ENCODE measurements at places on chromosomes 1 and 21. TPM values are rescaled to one million over a fixed set of nuclear protein-coding genes. Genes with fewer than 3 reads are reported as not detected.

- H3K4me3 ChIP-seq: peak overlapping the region; percentile 55
- H3K27me3 ChIP-seq: no peaks in the 10 kb centered on the region
- peak; percentile 84 for DNase-seq
- peaks cover 13% of the 10 kb centered on the region for H3K4me1 ChIP-seq
- no peaks in the 10 kb centered on the region for H3K36me3 ChIP-seq
Measured at GRCh38 chr1:117758444-117759316, 152.8 kb downstream of the TENT5C start.

DNA sequence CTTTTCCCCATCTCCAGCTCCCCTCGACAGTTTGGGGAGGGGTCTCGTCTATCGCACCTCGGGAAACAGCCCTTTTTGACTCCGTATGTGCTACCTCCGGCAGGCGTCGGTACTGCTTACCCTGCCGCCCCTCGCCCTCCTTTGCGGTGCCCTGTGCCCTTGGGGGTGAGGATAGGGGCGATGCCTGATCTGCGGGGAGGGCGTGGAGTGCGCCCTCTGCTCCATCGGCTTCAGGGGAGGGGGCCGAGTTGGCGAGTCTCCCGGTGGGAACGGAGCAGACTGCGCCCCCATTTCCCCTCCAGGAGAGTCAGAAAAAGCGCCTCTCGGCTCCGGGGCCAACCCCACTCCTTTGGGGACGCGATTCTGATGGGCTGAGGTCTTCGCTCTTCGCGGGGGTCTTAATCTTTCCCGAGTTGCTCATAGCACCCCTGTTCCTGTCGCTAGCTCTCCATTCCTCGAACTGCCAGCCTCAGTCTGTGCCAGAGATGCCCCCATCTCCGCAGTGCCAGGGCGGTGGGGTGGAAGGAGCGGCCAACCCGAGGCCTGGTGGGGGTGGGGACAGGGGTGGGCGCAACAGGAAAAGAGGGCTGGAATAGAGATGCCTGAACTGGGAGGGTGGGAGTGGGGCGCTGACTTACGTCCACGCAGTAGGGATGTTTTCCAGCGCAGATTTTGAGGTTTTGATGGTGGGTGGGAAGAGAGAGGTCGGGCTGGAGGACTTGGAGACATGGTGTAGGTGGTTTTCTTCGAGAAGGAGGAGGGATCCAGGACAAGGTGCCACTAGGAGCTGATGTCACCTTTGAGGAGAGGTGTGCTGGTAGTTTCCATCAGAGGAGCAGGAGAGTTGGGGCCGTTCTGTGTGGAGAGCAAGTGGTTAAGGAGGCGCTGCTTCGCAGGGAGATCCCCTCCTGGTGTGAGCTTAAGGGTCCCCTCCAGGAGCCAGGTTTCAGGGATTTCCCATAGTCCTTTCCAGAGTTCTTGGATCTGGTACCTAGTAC is 674 bp downstream of the PPFIA4 start:
- H3K27me3 ChIP-seq: no peaks in the 10 kb centered on the region
- DNase-seq: no peak
- no peak overlapping the region for H3K27ac ChIP-seq
- H3K4me3 ChIP-seq: peak overlapping the region; percentile 65

Gene GSTM3
- polyA plus RNA-seq: 1.3 TPM

Gene AQP10
- polyA plus RNA-seq: not detected

- no peak overlapping the region for H3K27ac ChIP-seq
- H3K36me3 ChIP-seq: no peaks in the 10 kb centered on the region
- H3K4me1 ChIP-seq: peaks cover 40% of the 10 kb centered on the region
- no peak for DNase-seq
- no peak overlapping the region for H3K4me3 ChIP-seq
Measured at GRCh38 chr1:181124291-181124751, 35.8 kb downstream of the IER5 start.

- H3K4me3 ChIP-seq: no peak overlapping the region
- H3K27ac ChIP-seq: no peak overlapping the region
- no peaks in the 10 kb centered on the region for H3K27me3 ChIP-seq
- no peak for DNase-seq
- H3K36me3 ChIP-seq: no peaks in the 10 kb centered on the region
Measured at GRCh38 chr1:11314959-11315358, 42.0 kb downstream of the UBIAD1 start.

Gene TSTD1
- 295 TPM for polyA plus RNA-seq

All from B cell (primary cell).